ENCODE measurements at places on chromosomes 11 and 22. TPM values are rescaled to one million over a fixed set of nuclear protein-coding genes. Genes with fewer than 3 reads are reported as not detected.

- no peak for DNase-seq
Measured at GRCh38 chr11:8597182-8597581, 3.2 kb upstream of the STK33 start.

Gene NPAS4
- total RNA-seq, result not detected

GRCh38 chr11:4704054-4704789 lies at the start of gene MMP26:
TSS of gene MMP26 (plus strand) at chr11:4704784.
- DNase-seq, result no peak

Gene B3GAT3
- total RNA-seq, result 16.7 TPM

Gene MMP13
- not detected for total RNA-seq

- DNase-seq, result no peak
Measured at GRCh38 chr11:123143921-123144320, 51.1 kb downstream of the CLMP start.

- no peak for DNase-seq
Measured at GRCh38 chr11:21912285-21912684, 280.6 kb upstream of the ANO5 start.

DNA sequence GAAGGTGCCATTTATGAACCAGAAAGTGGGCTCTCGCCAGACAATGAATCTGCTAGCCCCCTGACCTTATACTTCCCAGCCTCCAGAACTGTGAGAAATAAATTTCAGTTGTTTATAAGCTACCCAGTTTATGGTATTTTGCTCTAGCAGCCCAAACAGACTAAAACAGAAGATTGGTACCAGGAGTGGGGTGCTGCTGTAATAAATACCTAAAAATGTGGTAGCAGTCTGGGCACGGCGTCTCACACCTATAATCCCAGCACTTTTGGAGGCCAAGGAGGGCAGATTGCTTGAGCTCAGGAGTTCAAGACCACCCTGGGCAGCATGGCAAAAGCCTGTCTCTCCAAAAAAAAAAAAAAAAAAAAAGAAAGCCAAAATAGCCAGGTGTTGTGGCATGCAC lies 21.3 kb downstream of the TECTA start:
- no peak for DNase-seq

DNA sequence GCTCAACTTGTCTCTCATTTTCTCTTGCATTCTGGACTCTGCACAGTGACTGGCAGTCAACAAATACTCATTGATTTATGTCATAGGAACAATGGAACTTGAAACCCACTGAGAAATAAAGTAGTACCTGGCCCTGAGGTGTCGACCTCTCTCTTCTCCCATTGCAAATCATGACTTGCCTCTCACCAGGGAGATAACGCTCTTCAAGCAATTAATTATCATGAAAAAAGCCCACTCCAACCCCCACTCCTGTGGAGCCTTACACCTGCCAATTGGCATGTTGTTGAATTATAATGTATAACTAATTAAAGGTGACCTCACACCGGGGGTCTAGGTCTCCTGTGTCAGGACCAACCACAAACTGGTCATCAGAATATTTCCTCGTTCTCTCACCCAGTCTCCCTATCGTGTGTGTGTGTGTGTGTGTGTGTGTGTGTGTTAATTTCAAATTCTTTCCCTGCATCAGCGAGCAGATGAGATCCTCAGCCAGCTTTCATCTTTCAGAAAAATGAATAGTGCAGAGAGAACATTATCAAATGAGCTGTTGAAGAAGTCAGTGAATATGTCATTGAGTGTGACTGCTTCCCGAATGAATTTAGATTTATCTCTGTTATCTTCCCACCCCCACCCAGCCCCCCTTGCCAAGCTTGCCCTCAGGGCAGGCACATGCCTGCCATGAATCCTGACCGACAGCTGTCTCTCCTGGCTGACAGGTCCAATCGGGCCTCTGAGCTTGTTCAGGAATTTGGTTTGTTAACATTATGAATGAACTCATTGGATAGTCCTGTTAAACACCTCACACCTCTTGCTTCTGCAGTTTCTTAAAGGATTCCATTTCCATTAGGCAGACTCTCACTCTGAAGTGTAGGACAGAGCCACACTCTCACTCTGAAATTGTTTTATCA lies 357.4 kb downstream of the INSC start:
- no peak for DNase-seq

Data from pancreas (tissue), 10 donors.